GM23338 (cell line): ENCODE measurements at places on chromosomes 11 and 22.

DNA sequence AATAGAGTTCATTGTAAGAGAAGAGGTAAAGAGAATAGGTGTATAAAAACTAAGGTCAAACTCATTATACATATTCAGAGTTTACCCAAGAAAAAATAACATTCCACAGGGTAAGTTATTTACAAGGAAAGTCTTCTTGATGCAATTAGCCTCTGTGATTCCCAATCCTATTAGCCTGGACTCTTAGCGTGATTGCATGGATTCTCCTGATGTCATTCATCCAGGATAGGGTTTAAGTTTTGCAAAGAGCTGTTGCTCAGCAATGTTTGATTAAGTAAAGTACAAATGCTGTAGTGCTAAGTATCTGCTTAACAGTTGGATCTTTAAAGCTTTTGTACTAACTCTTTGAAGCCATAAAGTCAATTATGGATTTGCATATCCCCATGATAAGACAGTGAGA lies 767.8 kb upstream of the LUZP2 start:
- no peak for DNase-seq

DNA sequence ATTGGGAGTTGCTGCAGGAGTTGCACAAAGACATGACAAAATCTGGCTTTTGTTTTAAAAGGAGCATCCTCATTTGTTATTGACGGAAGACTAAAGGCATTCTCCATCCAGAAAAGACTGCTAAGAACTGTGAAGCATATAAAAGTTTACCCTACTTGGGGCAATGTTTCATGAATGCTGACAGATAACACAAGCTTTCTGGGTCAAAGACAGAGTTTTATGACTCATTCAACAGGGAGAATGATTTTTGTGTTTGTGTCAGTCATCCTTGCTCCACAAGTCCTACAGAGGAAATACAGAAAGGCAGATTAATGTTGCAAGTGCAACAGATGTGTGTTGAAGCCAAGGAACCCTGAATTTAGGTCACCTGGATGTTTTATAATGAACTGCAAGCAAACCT lies 2.5 kb downstream of the GLYATL1 start:
- no peak for DNase-seq

DNA sequence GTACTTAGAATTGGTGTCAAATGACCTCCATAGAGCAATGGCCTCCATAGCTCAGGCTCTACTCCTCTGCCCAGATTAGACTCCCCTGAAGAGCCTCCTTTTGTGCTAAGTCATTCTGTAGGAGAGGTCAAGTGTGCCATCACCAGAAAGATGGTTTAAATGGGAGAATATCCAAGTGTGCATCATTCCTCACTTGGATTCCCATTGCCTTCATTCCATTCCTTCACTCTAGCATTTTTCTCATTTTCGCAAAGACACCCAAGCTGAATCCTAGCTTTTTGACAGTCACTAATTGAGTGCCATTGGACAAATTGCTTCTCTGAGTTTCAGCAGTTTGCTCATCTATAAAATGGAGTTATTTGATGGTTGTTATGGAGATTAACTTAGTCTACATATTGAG lies 16.9 kb downstream of the CLMP start:
- DNase-seq, result no peak

DNA sequence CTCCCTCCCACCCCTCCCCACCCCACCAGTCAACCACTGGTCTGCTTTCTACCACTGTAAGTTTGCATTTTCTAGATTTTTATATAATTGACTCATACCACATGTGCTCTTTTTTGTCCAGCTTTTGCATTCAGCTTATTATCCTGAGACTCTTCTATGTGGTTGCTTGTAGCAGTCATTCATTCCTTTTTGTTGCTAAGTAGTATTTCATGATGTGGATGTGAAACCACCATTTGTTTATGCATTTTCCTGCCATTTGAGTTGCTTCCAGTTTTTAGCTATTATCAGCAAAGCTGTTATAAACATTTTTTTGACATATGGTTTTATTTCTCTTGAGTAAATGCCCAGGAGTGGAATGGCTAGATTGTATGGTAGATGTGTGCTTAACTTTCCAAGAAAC lies 77.0 kb upstream of the FGF3 start:
- DNase-seq, result no peak

DNA sequence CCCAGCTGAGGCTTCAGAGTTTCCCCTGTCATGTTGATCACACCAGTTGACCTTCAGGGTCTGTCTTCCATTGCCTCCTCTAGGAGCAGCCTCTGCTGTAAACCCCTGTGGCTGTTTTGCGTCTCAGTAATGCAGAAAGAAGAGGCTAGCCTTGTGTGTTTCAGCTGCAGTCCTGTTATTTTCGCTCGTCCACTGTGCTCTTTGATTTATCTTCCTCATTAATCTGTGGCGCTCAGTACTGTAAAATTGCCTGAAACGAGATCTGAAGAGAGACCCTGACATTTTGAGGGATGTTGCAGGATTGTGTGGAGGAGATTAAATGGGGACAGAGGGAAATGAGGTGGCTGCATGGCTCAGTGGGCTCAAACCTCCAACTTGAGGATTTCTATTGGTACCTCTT lies 163.7 kb downstream of the DBX1 start:
- DNase-seq, result no peak

- DNase-seq, result peak; percentile 72
These were observed 839 bp downstream of the CBY1 start for GRCh38 chr22:38657045-38657909.

GRCh38 chr11:210803-211180 lies 3.3 kb downstream of the RIC8A start:
- no peak for DNase-seq

GRCh38 chr11:130473795-130474377 lies 25.4 kb downstream of the ADAMTS15 start:
- DNase-seq, result no peak

GRCh38 chr11:100232006-100232405 lies 455.1 kb upstream of the ARHGAP42 start:
- no peak for DNase-seq

DNA sequence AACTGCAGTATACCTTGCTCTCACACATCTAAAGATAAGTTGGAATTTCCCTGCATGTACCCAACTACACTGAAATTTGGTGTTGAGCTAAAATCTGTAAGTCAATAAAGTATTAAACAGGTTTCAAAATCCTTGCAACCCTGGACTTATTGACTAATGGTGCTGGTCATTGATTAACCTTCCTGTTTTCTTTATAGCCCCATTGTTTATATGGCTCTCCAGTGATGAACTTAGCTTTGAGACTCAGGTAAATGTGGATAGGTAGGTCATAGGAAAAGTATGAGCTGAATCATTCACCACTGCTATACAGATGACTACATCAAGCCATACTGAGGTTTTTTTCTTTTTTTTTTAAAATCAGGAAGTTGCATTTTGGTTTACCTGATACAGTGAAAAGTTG lies 132.7 kb downstream of the FAT3 start:
- DNase-seq, result no peak

DNA sequence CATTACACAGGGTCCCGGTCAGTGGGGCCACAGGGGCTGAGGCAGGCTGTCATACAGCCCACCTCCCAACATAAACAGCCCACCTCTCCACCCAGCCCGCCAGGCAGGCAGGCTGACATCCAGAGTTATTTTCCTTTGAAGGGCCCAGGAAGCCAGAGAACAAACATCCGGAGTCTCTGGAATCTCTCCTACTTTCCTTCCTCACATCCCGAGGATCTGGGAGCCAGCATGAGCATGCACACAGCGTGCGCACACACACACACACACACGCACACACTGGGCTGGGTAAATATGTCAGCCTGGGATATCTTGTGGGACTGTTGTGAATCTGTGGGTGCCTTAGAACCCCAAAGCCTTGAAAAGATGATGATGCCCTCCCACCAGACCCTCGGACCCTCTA lies 55.4 kb downstream of the PDE2A start:
- no peak for DNase-seq

- no peak for DNase-seq
These were observed 33.6 kb upstream of the MMP7 start for GRCh38 chr11:102564110-102564509.

GRCh38 chr11:119539583-119539982 lies 116.6 kb upstream of the THY1 start:
- no peak for DNase-seq

GRCh38 chr11:118827118-118827517 lies 36.2 kb upstream of the DDX6 start:
- DNase-seq, result no peak

DNA sequence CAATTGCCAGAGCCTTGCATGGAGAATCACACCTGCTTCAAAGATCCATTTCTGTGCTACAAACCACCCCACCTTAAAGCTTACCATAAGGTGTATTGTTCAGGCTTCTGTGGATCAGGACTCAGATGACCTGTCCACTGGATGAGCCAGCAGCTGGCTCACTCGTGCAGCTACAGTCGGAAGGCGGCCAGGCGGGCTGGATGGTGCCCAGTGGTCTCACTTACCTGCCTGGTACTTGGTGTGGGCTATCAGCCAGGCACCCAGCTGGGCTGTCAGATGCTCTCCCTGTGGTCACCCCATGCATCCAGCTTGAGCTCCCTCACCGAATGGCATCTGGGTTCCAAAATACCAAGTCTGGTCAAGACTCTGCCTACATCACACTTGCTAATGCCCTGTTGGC lies 10.9 kb upstream of the APOBEC3B start:
- DNase-seq, result no peak

DNA sequence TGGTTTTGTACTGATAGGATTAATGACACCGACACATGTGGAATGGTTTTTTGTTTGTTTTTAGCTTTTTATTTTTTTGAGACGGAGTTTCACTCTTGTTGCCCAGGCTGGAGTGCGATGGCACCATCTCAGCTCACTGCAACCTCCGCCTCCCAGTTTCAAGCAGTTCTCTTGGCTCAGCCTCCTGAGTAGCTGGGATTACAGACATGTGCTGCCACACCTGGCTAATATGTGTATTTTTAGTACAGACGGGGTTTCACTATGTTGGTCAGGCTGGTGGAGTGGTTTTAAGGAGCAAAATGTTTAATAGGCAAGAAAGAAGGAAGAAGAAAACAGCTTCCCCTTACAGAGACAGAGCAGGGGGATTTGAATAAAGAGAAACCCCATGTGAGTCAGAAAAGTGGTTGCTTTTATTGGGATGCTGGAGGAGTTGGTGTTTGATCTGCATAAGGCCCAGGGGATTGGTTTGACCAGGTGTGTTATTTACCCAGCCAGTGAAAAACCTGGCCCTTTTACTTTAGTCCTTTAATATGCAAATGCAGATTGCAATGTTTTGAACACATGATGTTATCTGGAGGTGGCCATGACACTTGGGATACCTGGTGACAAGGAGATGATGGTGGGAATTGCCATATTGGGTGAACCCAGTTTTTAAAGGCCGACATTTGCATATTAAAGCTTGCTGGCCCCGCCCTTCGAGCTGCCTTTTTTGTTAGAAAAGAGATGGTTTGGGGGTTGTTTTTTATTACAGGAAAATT lies 24.3 kb downstream of the SUSD2 start:
- peak; percentile 35 for DNase-seq

- DNase-seq, result no peak
These were observed 30.8 kb downstream of the MPPED1 start for GRCh38 chr22:43442386-43443151.

DNA sequence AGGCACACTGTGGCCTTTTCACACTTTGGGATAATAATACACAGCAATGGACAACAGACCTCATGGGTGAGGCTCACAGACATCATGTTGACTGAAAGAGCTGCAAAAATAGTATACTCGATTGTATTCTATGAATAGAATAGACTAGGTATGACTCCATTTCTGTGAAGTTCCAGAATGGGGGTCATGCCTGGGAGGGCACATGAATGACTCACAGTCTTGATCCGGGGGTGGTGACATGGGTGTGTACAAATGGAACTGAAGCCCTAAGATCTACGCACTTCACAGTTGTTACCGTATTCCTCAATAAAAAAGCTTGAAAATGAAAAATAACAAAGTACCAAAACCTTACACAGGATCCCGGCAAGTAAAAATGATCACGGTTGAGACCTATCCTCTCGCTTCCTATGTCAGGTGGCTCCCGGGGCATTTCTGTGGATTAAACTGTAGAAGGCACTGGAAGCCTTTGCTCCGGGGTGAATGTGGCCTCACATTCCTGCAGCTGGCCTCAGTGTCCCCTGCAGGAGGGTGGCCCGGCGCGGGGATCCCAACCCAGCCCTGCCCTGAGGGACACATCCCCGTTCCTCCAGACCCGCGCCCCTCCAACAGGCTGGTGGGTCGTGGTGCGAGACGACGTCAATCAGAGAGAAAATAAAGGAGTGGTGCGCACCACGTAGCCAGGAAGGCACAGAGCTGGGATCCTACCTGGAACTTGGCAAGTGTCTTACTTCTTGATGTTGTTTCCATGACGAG lies 75.9 kb downstream of the NECTIN1 start:
- no peak for DNase-seq

GRCh38 chr11:81255895-81256294 lies 1477.8 kb downstream of the FAM181B start:
- DNase-seq, result no peak

DNA sequence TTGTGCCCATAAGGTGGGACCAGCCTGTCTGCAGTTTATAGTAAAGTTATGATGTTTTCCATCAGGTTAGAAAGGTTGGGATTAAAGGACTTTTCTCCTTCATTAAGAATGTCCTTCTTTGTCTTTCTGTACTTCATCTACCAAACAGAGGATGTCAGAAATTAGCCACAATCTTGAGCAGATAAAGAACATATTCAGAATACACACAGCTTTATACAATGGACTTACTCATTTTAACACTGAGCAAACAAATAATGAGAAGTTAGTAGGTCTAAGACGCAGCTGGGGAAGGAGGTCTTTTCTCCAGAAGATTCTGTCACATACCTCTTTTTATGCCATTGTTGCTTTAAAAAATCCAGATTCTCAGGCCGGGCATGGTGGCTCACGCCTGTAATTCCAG lies 57.0 kb upstream of the CYP2D6 start:
- DNase-seq, result no peak

GRCh38 chr11:33347490-33348125 lies 90.4 kb downstream of the HIPK3 start:
- DNase-seq, result no peak

GRCh38 chr11:117815262-117815803 lies 9.2 kb downstream of the FXYD2 start:
- no peak for DNase-seq

DNA sequence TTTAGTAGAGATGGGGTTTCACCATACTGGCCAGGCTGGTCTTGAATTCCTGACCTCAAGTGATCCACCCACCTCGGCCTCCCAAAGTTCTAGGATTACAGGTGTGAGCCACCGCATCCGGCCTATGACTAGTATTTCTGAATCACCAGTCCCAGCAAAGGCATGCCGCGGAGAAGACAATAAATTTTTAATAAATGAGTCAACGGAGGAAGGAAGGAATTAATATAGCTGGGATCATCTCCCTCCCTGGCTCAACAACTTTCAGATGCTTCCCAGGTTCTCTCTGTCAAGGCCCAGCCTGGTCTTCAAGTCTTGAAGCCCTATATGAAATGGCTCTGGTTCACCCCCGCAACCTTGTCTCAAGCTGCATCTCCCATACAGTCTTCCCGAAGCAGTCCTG lies 45.7 kb downstream of the CYTH4 start:
- no peak for DNase-seq

GRCh38 chr11:84866922-84867321 lies 760.2 kb downstream of the DLG2 start:
- DNase-seq, result no peak

GRCh38 chr11:1556278-1556902 lies 15.7 kb downstream of the DUSP8 start:
- DNase-seq, result peak; percentile 51

GRCh38 chr11:127137771-127138280 lies 137.3 kb upstream of the KIRREL3 start:
- DNase-seq, result no peak

- no peak for DNase-seq
These were observed 1129.1 kb downstream of the DLG2 start for GRCh38 chr11:84497981-84498411.
